ENCODE measurements at places on chromosomes 11 and 22.
A peak's percentile ranks its signal among the peaks of the same experiment; 100 is the strongest.

GRCh38 chr11:112540261-112540660 is 279.6 kb upstream of the PLET1 start:
- no peak for DNase-seq

- no peak for DNase-seq
Measured at GRCh38 chr11:121214861-121215260, 77.7 kb upstream of the SC5D start.

GRCh38 chr11:124081483-124081882 is 33.8 kb upstream of the VWA5A start:
- no peak for DNase-seq

DNA sequence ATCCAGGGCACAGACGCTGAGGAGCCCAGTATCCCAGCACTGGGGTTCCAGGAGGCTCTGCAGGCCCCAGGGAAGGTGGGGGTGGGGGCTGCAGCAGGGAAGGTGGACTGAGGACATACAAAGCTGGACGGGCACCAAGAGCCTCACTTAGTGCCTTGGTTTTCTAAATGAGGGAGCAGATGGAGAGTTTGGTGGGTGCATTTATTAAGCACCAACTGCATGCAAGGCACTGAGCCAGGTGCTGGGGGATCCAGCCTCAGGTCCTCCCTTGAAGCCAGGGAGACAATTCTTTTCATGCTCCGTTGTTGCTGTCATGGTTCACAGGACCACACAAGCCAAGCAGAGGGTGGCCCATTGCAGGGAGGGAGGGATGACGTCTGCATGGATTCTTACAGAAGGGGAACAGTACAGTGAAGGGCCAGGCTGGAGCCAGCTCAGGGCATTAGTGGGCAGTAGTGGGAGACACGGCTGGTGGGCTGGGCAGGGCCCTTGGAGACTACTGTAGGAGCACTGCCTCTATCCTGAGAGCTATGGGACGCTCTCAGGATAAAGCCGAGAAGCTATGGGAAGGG is 65.0 kb downstream of the MACROD1 start:
- no peak for DNase-seq

GRCh38 chr11:69630017-69630416 is 10.9 kb upstream of the CCND1 start:
- DNase-seq = no peak

GRCh38 chr11:116473790-116474346 is 298.9 kb downstream of the BUD13 start:
- no peak for DNase-seq

DNA sequence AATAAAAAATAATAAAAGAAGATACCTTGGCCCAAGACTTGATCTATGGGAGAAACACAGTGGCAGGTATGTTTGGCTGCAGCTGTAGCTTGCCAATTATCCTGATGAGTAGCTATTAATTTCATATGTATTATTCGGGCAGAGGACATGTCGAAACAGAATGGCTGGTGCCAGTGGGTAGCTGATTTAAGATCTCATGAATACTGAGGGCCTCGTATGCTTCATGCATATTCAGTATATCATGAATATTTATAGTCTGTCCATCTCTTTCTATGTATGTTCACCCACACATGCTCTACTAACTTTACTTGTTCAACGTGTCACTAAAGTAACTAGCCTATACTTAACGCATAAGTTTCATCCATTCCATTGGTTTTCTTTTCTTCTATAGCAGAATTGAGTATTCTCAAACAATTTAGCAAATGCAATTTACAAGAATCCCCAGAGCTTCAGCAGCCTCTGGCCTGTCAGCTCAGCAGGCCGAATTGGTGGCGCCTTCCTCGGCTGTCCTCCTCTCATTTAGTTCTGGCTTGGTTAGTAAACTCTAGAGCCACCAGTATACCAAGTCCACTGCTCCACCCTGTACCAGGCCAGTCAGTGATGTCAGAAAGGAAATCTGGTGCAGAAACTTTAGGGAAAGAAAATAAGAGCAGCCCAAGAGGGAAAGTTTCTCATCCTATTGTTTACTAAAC is 17.9 kb downstream of the ART5 start:
- no peak for DNase-seq

DNA sequence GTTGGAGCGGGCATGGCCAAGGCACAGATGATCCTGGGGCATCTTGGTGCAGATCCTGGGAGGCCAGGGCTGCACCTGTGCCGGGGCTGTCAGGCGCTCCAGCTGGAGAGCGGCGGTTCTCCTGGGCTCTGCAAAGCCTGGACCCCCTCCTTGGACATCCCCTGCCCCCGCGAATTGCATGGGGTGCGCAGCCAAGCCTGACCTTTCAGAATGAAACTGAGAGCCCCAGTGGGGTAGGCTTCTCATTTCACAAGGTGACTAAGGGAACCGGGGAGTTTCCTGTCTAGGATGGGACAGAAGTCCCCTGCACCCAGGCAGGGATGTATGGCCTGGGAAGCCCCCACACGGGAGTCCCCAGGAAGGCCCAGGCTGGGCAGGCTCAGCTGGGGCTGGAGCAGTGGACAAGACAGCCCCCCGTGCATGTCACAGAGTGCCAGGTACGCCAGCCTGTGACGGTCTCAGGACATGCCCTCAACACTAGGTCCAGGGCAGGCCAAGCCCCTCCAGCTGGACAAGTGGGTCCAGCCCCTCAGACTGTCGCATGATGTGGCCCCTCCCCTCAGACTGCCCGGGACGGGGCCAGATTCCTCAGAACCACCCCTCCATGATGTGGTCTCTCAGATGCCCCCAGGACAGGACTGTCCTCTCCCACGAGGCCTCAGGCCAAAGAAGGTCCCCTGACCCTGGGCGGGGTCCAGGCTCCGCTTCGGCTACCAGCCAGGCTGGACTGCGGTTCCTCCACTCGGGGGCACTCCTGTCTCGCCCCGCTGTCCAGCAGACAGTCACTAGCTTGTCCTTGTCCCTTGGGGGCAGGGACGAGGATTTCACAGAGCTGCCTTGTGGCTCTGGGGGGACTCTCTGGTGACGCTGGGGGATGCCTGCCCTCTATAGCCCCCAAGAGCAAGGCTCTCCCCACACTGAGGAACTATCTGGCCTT is 2.3 kb downstream of the LSP1 start:
- peak; percentile 68 for DNase-seq

DNA sequence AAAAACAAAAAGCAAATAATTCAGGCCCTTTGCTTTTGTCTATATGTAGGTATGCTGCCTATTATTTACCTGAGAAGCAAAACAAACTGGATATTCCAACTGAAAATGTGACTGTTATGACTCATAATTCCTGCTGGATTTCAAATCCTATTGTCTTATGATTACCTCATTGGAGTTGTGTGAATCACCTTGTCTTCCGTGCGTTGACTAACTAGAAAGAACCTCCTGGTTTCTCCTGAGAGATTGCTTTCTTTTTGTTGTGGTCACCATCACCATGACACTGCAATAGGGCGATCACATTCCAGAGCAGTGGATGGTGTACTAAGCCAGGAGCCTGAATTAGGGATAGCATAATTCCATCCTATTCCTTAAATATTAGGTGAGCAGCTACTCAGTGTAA is 23.0 kb upstream of the EXPH5 start:
- DNase-seq = no peak

- peak; percentile 77 for DNase-seq
Measured at GRCh38 chr11:46361283-46362155, 14.3 kb downstream of the DGKZ start.

DNA sequence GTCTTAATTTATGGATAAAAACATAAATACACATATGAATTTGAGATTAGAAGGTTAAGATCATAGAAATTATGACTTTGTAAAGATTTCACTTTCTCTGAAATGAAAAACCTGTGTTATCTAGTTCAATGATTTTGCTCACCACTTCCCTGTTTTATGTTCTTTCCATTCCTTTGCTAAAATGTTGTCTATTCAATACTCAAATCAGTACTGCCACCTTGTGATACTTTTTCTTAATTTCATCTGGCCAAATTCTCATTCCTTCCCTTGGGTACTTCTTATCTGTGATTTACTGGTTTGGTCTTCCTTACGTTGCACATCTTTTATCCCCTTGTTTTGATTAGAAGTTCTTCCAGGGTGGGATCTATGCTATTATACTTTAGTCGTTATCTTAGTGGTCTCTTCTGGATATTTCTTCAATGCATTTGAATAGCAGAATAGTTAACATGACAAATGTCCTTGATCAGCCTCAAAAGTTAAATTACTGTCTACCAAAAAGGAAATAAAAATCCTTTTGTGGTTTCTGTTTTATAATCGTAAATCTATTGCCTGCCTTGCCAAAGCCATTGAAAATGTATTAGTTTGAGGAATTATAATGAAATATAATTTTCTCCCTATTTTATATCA is 197.0 kb downstream of the PGR start:
- no peak for DNase-seq

Data from activated CD4-positive, alpha-beta T cell treated with anti-CD3 and anti-CD28 coated beads for 48 hours (primary cell).